ENCODE measurements at places on chromosomes 1 and 21. TPM values are rescaled to one million over a fixed set of nuclear protein-coding genes. Genes with fewer than 3 reads are reported as not detected.

ACOT11 gene
- total RNA-seq, result 13.5 TPM

- no peaks in the 10 kb centered on the region for H3K27me3 ChIP-seq
- no peaks in the 10 kb centered on the region for H3K4me1 ChIP-seq
- H3K27ac ChIP-seq, result no peak overlapping the region
Observed at GRCh38 chr21:15206514-15206913, 141.7 kb upstream of the NRIP1 start.

DNA sequence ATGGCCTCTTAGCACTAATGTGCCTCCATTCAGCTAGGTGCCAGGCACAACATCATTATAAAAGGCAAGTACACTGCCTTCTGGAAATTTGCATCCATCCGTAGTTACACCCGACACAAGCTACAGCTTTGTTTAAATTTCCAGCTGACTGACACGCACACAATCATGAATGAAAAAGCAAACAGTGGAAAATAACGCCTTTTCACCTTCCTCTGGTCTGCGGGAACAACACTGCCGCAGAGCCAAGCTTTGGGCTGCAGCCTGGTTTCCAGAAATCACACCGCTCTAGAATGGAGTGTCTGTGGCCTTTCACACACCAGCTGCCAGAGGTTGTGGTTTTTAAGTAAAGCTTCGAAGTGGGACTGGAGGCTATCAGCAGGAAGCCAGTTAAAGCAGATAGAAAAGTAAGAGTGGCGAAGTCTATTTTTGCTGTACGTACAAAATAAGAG is 142.8 kb upstream of the COA6 start:
- H3K4me3 ChIP-seq, result no peak overlapping the region
- no peak overlapping the region for H3K27ac ChIP-seq
- H3K27me3 ChIP-seq, result no peaks in the 10 kb centered on the region
- no peaks in the 10 kb centered on the region for H3K4me1 ChIP-seq
- no peaks in the 10 kb centered on the region for H3K36me3 ChIP-seq

DOCK7 gene
- total RNA-seq, result 33.4 TPM

RORC gene
- 24.7 TPM for total RNA-seq

- no peaks in the 10 kb centered on the region for H3K27me3 ChIP-seq
- no peaks in the 10 kb centered on the region for H3K36me3 ChIP-seq
- H3K27ac ChIP-seq, result no peak overlapping the region
- no peaks in the 10 kb centered on the region for H3K4me1 ChIP-seq
- no peak overlapping the region for H3K4me3 ChIP-seq
Observed at GRCh38 chr1:22861764-22862440, 110.8 kb downstream of the LACTBL1 start.

HFM1 gene
- 1.0 TPM for total RNA-seq

DNA sequence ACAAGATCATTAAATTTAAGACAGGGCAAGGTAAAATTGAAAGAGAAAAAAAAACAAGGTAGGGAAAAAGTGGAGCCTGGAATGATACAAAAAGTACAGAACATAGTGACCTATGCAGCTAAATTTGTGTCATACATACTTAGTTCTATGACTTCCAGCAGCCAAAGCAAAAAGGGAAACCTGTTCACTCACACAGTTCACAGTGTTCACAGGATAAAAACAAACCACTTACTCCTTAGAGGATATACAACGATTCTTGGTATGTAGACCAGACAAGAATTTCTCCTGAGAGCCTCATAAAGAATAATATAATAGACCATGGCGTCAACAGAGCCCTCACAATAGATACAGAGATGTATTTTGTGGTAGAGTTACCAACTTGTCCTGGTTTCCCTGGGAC is 27.5 kb downstream of the COA7 start:
- H3K4me1 ChIP-seq, result no peaks in the 10 kb centered on the region
- H3K4me3 ChIP-seq, result no peak overlapping the region
- no peaks in the 10 kb centered on the region for H3K27me3 ChIP-seq
- DNase-seq, result no peak

DNA sequence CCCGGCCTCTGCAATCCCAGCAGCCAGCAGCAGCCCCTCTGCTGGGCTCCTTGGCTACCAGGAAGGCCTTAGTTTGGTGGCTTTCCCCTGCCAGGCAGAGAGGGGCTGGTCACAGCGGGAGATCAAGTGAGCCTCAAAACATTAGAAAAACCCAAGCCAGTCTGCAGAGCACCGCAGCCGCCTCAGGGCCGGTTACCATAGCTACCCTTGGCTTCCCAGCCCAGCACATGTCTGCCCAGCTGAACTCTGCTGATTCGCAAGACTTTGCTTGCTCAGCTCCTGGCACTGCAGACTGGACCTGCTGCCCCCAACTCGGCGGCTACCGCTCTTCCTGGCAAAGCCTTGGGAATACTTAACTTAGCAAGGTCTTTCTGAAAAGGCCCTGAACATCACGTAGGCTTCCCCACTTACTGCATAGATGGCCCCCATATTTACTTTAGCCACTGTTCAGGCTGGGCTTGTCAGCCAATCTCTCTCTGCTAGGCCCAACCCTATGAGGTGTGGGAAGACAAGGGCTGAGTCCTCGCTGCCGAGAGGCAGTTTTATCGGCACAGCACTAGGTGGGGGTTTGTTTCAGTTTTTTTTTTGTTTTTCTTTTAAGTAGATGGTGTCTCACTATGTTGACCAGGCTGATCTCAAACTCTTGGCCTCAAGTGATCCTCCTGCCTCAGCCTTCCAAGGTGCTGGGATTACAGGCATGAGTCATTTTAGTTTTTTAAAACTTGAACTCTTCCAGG is 28.6 kb upstream of the PLEKHG5 start:
- H3K27ac ChIP-seq, result no peak overlapping the region
- DNase-seq, result peak; percentile 91
- H3K36me3 ChIP-seq, result no peaks in the 10 kb centered on the region
- no peak overlapping the region for H3K4me3 ChIP-seq
- no peaks in the 10 kb centered on the region for H3K27me3 ChIP-seq
- H3K4me1 ChIP-seq, result no peaks in the 10 kb centered on the region

GRCh38 chr1:151416231-151416630 is 16.9 kb downstream of the PSMB4 start:
- H3K27ac ChIP-seq, result no peak overlapping the region
- no peak overlapping the region for H3K4me3 ChIP-seq
- H3K36me3 ChIP-seq, result peaks cover 47% of the 10 kb centered on the region

GRCh38 chr1:245771511-245772281 is 616.9 kb downstream of the KIF26B start:
- peaks cover 2% of the 10 kb centered on the region for H3K4me1 ChIP-seq
- H3K27ac ChIP-seq, result no peak overlapping the region
- no peaks in the 10 kb centered on the region for H3K27me3 ChIP-seq
- no peak overlapping the region for H3K4me3 ChIP-seq
- H3K36me3 ChIP-seq, result no peaks in the 10 kb centered on the region

DNA sequence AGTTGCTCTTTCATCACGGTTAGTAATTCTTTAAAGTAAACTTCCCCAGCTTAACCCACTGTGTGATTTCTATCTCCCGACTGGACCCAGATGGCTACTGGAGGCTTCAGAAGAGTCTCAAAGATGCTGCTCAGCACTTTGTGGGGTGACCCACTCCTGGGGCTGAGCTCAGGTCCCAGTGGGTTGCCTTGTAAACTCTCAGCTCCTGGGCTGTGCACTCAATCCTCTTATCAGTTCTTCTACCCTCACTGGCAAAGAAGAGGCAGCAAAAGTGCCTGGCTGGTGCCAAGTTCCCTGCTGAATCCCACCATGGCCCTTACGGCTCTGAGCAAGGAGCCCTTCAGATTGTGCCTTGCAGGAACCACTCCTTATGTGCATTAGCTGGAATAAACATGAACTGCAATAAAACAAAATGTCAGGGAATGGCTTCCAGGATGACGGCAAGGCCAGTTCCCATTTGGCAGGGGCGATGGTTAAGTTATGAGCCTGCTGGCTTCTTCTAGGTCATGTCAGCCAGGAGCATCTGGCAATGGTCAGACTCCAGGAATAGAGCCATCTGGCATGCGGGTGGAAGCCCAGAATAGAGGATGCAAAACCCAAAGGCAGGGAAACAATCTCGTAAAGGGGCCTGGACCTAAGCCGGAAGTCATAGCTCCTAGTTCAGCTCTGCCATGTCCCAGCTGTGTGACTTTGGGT is 6.8 kb downstream of the MYOC start:
- H3K4me3 ChIP-seq, result no peak overlapping the region
- no peaks in the 10 kb centered on the region for H3K36me3 ChIP-seq
- no peaks in the 10 kb centered on the region for H3K27me3 ChIP-seq

DNA sequence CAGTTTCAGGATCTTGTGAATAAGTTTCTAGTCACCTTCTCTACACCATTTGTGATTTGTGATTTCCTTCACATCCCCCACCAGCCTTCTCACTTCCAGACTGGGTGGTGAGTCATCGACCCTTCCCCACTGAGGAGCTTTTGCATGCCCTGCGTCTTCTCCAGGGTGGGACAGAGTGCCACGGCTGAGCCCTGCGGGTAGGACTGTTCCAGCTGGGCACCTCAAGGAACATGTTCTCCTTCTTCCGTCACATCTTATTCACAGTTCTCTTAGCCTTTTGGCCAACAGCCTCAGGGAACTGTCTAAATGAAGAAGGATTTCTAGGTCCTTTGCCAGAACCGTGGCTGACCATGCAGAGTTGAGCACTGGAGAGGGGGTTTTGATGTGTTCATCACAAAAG is 116.5 kb downstream of the TMEM53 start:
- no peak for DNase-seq
- no peaks in the 10 kb centered on the region for H3K36me3 ChIP-seq
- no peaks in the 10 kb centered on the region for H3K4me1 ChIP-seq
- H3K27ac ChIP-seq, result no peak overlapping the region
- H3K27me3 ChIP-seq, result no peaks in the 10 kb centered on the region
- no peak overlapping the region for H3K4me3 ChIP-seq

- peak; percentile 16 for DNase-seq
- no peak overlapping the region for H3K4me3 ChIP-seq
- H3K27me3 ChIP-seq, result no peaks in the 10 kb centered on the region
- no peaks in the 10 kb centered on the region for H3K4me1 ChIP-seq
Observed at GRCh38 chr1:234781241-234782065, 171.5 kb upstream of the IRF2BP2 start.

GOLT1A gene
- 8.5 TPM for total RNA-seq

DNA sequence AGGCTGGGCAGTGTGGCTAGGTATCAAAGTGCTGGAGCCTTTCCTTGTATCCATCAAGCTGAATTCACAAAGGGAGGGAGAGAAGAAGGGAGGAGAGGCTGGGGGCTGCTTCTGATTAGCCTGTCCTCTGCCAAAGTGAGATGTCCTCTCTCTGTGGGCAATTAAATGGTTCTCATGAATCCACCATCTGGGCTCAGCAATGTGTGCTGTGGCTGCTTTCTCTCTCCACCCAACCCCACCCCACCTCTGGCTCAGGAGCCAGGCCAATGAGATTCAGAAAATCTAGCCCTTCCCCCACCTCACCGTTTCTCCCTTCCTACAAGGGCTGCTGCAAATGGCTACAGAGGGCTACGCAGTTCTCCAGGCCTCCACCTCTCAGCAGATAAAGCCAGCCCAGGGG is 154.6 kb downstream of the TENT5C start:
- H3K4me1 ChIP-seq, result no peaks in the 10 kb centered on the region
- H3K4me3 ChIP-seq, result no peak overlapping the region
- H3K36me3 ChIP-seq, result no peaks in the 10 kb centered on the region
- H3K27me3 ChIP-seq, result no peaks in the 10 kb centered on the region

DNA sequence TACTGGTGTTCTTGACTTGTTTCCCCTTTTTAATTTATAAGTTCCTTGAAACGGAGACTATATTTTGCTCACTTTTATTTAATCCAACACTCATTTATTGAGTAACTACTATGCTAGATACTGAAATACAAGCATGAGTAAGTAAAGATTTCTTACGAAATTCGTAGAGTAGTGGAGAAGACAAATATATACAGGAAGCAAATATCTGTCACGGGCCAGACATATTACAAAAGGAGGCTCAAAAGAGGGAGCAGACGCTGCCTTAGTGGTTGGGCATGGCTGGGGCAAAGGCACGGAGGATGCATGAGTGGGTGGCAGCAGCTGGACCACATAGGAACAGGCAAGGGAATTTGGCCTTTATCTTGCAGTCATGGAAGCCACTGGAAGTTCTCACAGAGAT is 6.8 kb downstream of the NCF2 start:
- H3K27me3 ChIP-seq, result no peaks in the 10 kb centered on the region
- H3K4me1 ChIP-seq, result peaks cover 6% of the 10 kb centered on the region

- H3K36me3 ChIP-seq, result peaks cover 2% of the 10 kb centered on the region
- DNase-seq, result peak; percentile 89
- no peaks in the 10 kb centered on the region for H3K27me3 ChIP-seq
- no peak overlapping the region for H3K27ac ChIP-seq
Observed at GRCh38 chr1:36420836-36421317, 23.2 kb upstream of the LSM10 start.

DNA sequence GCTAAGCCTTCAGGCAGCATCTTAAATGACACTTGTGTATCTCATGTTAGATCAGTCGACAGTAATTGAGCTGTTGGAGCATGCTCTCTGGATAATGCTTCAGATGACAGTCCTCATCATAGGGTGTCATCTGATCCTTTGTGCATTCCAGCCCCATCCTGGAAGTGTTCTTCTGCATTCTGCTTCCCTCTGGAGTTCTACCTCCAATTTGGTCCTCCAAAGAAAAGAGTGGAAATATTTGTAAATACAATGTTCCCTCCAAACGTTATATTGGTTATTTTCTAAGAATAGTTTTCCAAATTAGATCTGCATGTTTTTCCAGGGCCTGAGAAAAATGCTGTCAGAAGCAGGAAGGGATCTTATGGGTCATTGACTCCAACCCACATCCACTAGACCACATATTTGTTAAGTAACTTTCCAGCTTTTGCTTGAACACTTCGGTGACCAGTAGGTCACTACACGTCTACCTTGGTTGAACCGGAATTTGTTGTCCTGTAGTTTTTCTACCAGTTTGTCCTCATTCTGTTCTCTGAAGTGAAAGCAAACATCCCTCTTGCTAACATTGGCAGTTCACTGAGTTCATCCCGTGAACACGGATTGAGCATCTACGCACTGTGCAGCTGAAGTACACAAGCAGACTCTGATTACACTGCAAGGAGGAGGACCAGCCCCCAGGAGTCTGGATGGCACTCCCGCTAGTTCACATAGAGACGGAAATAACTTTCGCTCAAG is 136.0 kb downstream of the TLR5 start:
- H3K27ac ChIP-seq, result no peak overlapping the region
- no peaks in the 10 kb centered on the region for H3K27me3 ChIP-seq
- peaks cover 15% of the 10 kb centered on the region for H3K4me1 ChIP-seq
- peaks cover 26% of the 10 kb centered on the region for H3K36me3 ChIP-seq
- no peak for DNase-seq
- H3K4me3 ChIP-seq, result no peak overlapping the region

CSMD2 gene
- 1.2 TPM for total RNA-seq

KRTCAP2 gene
- 58.2 TPM for total RNA-seq

DNA sequence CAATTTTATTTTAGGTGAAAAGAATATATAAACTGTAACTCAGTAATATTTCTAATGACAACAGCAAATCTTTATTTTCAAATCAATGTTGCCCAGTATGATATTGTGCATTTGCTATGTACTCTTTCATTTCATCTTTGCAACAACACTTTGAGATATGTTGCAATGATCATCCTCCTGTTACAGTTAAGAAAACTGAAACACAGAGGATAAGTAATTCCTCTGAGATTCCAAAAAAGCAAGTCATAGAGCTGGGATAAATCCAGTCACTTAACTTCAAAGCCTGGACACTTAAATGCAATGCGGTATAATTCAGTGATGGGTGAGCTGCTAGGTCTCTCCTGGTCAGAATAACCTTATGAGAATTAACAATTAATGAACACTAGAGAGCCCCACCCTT is 48.6 kb upstream of the EXO1 start:
- no peaks in the 10 kb centered on the region for H3K36me3 ChIP-seq
- no peaks in the 10 kb centered on the region for H3K4me1 ChIP-seq
- H3K27ac ChIP-seq, result no peak overlapping the region
- H3K27me3 ChIP-seq, result no peaks in the 10 kb centered on the region
- no peak overlapping the region for H3K4me3 ChIP-seq
